Small intestine (tissue), 16 donors: ENCODE measurements at places on chromosomes 2 and 18.

GRCh38 chr18:7561909-7562460 is 5.1 kb upstream of the PTPRM start:
- H3K36me3 ChIP-seq: no peaks in the 10 kb centered on the region
- DNase-seq: no peak
- H3K4me1 ChIP-seq: no peaks in the 10 kb centered on the region
- H3K27ac ChIP-seq: no peak overlapping the region
- no peak overlapping the region for H3K4me3 ChIP-seq
- H3K27me3 ChIP-seq: no peaks in the 10 kb centered on the region

DNA sequence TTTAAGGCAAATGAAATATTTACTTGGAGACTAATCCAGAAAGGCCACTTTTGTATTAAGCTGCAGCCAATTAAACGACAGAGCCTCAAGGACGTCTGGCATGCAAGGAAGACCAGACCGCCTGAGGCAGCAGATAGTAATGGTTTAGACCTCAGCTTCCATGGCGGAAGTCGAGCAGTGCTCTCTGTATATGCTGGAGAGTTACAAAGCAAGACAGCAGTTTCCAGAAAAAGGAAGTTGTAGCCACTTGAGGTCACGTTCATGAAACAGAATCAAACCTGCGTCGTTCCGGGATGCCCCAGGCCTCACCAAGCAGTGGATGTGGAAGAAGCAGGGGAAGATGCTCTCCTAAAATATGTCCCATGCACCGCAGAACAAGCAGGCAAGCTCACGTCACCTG is 142.0 kb downstream of the PTGR3 start:
- peaks cover 2% of the 10 kb centered on the region for H3K36me3 ChIP-seq
- no peaks in the 10 kb centered on the region for H3K4me1 ChIP-seq

GRCh38 chr2:160719116-160719515 is 225.5 kb upstream of the RBMS1 start:
- no peaks in the 10 kb centered on the region for H3K36me3 ChIP-seq
- no peak for DNase-seq
- no peak overlapping the region for H3K4me3 ChIP-seq
- no peak overlapping the region for H3K27ac ChIP-seq
- H3K4me1 ChIP-seq: no peaks in the 10 kb centered on the region

DNA sequence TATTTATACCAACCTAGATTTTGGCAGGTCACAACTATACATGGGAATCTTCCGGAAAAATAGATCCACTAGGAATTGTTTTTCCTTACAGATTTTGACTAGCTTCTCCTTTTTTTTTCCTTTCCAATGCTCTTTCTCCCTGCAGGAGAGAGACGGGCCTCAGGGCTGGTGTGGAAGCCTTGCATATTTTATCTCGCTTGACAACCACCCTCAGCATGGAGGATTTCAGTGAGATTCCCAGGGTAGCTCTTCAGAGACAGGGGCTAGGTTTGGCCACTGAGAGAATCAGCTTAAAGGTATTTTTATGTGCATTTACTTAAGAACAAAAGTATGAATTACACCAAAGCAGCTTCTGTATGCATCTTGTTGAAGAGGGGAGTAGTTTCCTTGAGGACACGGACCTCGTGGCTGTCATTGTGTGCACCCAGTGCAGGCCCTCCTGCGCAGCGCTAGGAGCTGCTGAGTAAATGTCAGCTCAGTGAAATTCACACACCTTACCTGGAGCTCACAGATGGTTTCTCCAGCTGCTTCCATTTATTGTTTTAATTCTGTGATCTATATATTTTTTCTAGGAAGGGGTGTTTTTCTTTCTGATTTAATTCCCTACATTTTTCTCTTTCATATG is 54.4 kb downstream of the TRAPPC12 start:
- no peaks in the 10 kb centered on the region for H3K4me1 ChIP-seq
- H3K27me3 ChIP-seq: no peaks in the 10 kb centered on the region
- no peak overlapping the region for H3K4me3 ChIP-seq
- H3K36me3 ChIP-seq: peaks cover 3% of the 10 kb centered on the region
- DNase-seq: no peak
- H3K27ac ChIP-seq: no peak overlapping the region

DNA sequence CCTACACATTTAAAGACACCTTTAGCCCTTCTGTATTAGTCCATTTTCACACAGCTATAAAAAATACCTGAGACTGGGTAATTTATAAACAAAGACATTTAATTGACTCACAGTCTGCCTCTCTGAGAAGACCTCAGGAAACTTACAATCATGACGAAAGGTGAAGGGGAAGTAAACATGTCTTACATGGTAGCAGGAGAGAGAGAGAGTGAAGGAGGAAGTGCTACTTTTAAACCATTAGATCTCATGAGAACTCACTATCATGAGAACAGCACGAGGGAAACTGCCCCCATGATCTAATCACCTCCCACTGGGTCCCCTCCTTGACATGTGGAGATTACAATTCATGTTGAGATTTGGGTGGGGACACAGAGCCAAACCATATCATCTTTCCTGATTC is 946.6 kb downstream of the SLC4A3 start:
- H3K27me3 ChIP-seq: no peaks in the 10 kb centered on the region
- H3K4me1 ChIP-seq: no peaks in the 10 kb centered on the region
- H3K27ac ChIP-seq: no peak overlapping the region
- H3K36me3 ChIP-seq: no peaks in the 10 kb centered on the region
- no peak for DNase-seq
- no peak overlapping the region for H3K4me3 ChIP-seq

DNA sequence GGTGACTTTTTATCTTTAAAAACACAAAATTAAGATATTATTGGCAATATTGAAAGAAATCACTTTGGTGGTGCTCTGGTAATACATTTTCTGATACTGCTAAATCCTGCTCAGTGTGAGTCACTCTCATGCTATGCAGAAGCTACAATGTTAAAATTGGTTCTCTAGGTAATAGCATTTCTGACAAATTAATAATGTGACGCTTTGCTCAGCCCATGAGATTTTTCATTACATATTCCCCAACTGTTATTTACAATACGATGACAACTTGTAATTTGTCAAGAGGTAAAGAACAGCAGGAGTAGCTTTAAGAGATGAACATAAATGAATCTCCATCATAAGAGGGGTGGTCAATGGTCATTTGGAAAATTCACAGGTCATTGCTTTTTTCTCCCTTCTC is 573.6 kb downstream of the TMEM182 start:
- H3K4me1 ChIP-seq: no peaks in the 10 kb centered on the region
- H3K36me3 ChIP-seq: no peaks in the 10 kb centered on the region
- no peak overlapping the region for H3K4me3 ChIP-seq
- H3K27me3 ChIP-seq: no peaks in the 10 kb centered on the region
- no peak for DNase-seq

GRCh38 chr2:45946023-45946422 is 294.5 kb downstream of the PRKCE start:
- no peak overlapping the region for H3K4me3 ChIP-seq
- DNase-seq: no peak
- H3K4me1 ChIP-seq: peaks cover 2% of the 10 kb centered on the region
- H3K27me3 ChIP-seq: no peaks in the 10 kb centered on the region
- no peak overlapping the region for H3K27ac ChIP-seq

DNA sequence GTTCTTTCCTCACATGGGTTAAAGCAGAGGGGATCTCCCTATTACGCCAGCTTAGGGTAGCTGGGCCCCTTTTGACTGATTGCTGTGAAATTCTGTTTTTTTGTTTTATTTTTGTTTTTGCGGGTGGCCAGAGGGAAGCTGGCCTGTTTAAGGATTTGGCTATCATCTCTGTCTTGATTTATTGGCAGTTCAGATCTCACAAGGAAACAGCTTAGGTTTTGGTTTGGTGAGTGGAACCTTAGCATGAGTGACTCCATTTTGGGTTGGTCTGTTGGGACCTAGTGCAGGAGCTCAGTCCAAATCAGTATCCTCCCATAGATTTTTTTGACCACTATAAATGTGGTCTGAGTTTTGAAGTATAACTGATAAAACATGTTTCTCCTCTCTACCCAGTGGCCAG is 25.6 kb upstream of the NTSR2 start:
- no peak overlapping the region for H3K27ac ChIP-seq
- no peaks in the 10 kb centered on the region for H3K27me3 ChIP-seq
- no peaks in the 10 kb centered on the region for H3K4me1 ChIP-seq
- H3K4me3 ChIP-seq: no peak overlapping the region

DNA sequence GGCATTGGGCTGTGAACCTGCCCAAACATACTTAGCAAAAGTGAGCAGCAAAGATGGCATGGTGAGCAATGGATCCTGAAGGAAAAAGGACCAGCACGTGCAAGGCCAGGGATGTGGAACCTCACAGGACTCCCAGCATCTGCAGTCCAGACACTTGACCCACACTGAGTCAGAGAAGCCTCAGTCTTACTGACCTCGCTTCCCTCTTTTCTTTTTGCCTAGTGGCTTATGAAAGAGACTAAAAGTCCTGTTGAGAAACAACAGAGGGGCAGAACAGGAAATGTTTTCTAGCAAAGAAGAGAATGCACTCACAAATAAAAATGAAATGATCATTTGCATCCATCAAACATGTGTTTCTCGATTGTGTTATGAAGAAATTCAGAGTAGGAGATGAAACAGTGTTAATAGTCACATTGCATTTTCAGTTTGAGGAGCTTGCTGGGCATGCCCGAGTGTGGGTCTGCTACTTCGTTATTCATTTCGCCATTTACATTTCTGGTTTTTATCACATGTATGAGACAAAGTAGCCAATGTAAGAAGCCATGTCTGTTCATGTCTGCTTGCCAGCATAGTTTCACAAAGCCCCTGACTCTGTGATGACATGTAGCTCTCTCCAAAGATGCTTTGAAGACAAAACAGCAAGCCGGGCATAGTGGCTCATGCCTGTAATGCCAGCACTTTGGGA is 118.4 kb downstream of the INO80D start:
- no peak overlapping the region for H3K27ac ChIP-seq
- H3K36me3 ChIP-seq: no peaks in the 10 kb centered on the region
- no peaks in the 10 kb centered on the region for H3K27me3 ChIP-seq
- DNase-seq: no peak
- H3K4me1 ChIP-seq: no peaks in the 10 kb centered on the region

- H3K27me3 ChIP-seq: no peaks in the 10 kb centered on the region
- H3K27ac ChIP-seq: peak overlapping the region; percentile 42
- no peaks in the 10 kb centered on the region for H3K36me3 ChIP-seq
- no peak overlapping the region for H3K4me3 ChIP-seq
- no peaks in the 10 kb centered on the region for H3K4me1 ChIP-seq
Observed at GRCh38 chr2:240916571-240917008, 10.5 kb downstream of the CROCC2 start.

DNA sequence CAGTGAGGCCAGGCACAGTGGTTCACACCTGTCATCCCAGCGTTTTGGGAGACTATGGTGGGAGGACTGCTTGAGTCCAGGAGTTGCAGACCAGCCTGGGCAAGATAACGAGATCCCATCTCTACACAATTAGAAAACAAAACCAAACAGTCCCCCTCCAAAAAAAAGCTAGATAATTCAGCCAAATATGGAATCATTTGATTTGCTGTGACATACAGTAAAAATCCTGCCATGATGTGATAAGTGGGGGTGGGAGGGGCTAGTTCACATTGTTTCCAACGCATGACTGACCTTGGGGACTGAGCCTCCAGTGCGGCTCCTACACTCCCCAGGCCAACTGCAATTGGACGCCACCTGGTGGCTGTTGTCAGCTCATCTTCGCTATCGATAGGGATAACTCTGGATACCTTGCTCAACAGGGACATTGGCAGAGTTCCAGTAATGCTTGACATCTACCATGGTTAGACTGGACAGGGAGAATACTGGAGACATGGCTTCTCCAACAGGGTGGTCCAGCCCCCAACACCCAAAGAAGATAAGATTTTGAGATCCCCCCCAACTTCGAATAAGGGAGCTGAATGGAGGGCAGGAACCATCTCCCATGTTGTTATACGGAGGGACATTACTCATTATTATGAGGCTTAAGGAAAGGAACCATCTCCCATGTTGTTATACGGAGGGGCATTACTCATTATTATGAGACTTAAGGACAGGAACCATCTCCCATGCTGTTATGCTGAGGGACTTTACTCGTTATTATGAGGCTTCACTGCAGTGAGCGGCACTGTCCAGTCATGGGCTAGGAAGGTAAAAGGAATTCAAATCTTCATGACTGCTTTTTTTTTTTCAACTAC is 135.9 kb downstream of the TGIF1 start:
- no peak overlapping the region for H3K27ac ChIP-seq
- no peaks in the 10 kb centered on the region for H3K4me1 ChIP-seq
- no peak overlapping the region for H3K4me3 ChIP-seq
- no peaks in the 10 kb centered on the region for H3K36me3 ChIP-seq
- peak; percentile 90 for DNase-seq
- H3K27me3 ChIP-seq: no peaks in the 10 kb centered on the region

- DNase-seq: peak; percentile 39
- no peaks in the 10 kb centered on the region for H3K4me1 ChIP-seq
- H3K4me3 ChIP-seq: no peak overlapping the region
- no peak overlapping the region for H3K27ac ChIP-seq
- no peaks in the 10 kb centered on the region for H3K36me3 ChIP-seq
- H3K27me3 ChIP-seq: no peaks in the 10 kb centered on the region
Observed at GRCh38 chr2:157185476-157186227, 71.9 kb upstream of the GALNT5 start.

DNA sequence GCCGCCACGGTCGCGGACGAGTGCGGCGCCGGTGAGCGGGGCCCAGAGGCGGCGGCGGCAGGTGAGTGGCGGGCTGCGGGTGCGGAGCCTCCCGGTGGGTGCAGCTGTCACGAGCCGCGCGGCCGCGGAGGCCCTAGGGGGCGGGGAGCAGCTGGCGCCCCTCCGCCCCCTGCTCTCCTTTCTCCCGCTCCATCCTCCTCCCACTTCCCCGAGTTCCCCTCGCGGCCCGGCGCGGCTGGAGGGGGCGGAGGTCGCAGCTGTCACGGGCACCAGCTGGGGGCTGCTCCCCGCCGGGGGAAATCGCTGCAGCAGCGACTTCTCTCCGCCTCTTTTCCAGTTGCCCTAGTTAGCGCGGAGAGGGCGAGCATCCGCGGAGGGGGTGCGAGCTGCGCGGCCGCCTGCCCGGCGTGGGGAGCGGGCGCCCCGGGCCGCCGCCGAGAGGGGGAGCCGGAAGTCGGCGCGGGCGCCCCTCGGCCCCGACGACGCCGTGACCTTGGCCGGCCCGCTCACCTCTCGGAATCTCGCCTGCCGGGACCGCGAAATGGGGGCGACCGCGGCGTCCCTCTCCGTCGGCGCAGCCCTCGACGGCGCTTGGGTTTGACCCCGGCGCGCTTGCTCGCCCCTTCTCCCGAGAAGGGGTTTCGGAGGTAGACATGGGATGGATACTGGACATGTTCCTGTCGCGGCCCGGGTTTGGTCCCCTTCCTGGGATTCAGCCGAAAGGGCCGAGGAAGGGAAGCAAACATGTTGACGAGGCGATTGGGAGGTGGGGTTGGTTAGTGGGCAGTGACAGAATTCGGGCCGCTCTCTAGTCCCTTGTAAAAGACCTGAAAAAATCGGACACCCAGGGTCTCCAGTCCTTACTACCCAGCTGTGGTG is 727 bp downstream of the NCOA1 start:
- peak overlapping the region; percentile 94 for H3K4me3 ChIP-seq
- peaks cover 8% of the 10 kb centered on the region for H3K4me1 ChIP-seq
- peak overlapping the region; percentile 94 for H3K27ac ChIP-seq
- no peaks in the 10 kb centered on the region for H3K36me3 ChIP-seq
- H3K27me3 ChIP-seq: no peaks in the 10 kb centered on the region
